HepG2 (cell line): ENCODE measurements at places on chromosomes 5 and 9. TPM values are rescaled to one million over a fixed set of nuclear protein-coding genes. Genes with fewer than 3 reads are reported as not detected.

DNA sequence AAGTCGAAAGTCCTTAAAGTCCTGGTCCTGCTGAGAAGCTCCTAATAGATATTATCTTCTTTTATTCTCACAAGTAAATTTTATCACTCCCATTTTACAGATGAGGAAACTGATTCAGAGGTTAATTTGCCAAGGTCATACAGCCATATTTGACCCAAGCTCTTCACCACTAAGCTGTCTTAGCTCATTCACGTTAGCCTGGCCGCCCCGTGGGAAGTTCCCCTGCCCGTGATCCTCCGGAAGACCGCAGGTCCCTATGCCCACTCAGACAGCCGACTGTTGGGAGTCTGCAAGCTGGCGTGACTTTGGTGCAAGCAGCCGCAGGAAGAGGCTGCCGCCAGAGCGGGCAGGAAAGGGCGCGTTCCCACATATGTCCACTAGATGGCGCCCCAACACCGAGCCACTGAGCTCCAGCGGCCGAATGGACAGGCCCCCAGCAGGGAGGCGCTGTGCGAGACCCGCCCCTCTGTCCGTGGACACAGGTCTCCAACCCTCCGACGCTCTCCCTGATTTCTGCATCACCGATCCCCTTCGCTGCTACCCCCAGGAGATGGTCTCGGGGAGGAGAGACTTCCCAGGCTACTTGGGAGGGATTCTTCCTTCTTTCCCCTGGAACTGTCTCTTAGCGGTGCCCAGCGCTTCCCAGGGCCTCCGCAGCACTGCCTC lies 10.0 kb upstream of the ARAP3 start:
- no peaks in the 10 kb centered on the region for H3K4me1 ChIP-seq
- no peak overlapping the region for H3K27ac ChIP-seq
- peak; percentile 52 for DNase-seq
- no peaks in the 10 kb centered on the region for H3K36me3 ChIP-seq

GRCh38 chr9:133377721-133378216 lies 1.6 kb downstream of the STKLD1 start:
- peak; percentile 62 for DNase-seq
- H3K27me3 ChIP-seq, result no peaks in the 10 kb centered on the region
- H3K4me3 ChIP-seq, result no peak overlapping the region
- no peak overlapping the region for H3K27ac ChIP-seq

DNA sequence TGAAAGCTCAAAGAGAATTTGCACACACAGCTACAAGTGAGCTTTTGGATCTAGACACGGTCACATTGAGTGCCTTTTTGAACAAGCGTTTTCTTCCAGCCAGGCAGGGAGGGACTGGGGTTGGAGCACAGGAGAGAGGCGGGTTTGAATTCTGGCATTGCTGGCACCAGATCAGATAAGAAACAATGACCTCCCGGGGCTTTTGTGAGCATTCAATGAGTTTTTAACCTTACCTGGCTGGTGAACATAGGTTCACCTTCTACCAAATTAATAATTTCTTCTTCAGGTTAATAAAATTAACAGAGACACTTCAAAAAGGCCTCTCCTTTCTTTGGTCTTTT lies 312.9 kb upstream of the MSX2 start:
- H3K27me3 ChIP-seq, result no peaks in the 10 kb centered on the region
- no peaks in the 10 kb centered on the region for H3K4me1 ChIP-seq
- no peak for DNase-seq
- no peaks in the 10 kb centered on the region for H3K36me3 ChIP-seq

DNA sequence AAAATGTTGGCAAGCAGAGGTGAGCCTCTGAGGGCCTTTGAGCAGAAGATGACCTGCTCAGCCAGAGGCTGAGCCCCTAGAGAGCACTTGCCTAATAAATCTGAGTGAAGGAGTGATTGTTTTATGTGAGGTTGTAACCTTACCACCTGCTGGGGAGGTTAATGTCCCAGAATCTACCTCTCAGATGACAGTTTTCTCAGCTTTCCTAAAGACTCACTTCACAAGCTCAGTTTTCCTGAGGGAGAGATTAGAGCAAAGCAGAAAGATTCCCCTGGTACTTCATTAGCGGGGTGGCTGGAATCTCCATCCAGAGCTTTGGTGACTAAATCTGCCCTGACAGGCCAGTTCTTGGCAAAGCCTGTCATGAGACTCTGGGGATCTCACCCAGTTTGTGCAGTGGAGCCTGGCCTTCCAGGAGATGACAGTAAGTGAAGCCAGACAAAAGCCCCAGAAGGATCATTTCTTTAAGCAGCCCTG lies 48.8 kb upstream of the GALNT10 start:
- H3K4me3 ChIP-seq, result no peak overlapping the region
- no peaks in the 10 kb centered on the region for H3K36me3 ChIP-seq
- H3K27me3 ChIP-seq, result peaks cover 3% of the 10 kb centered on the region; the same call in 1 of the 2 replicates
- no peaks in the 10 kb centered on the region for H3K4me1 ChIP-seq
- no peak for DNase-seq
- H3K27ac ChIP-seq, result no peak overlapping the region

- H3K27me3 ChIP-seq, result no peaks in the 10 kb centered on the region
- H3K4me3 ChIP-seq, result no peak overlapping the region
- H3K4me1 ChIP-seq, result no peaks in the 10 kb centered on the region
- no peak overlapping the region for H3K27ac ChIP-seq
Measured at GRCh38 chr5:28927559-28928326, 1889.4 kb upstream of the CDH9 start.

GRCh38 chr9:135692410-135692809 lies 6.9 kb downstream of the SOHLH1 start:
- H3K4me1 ChIP-seq, result no peaks in the 10 kb centered on the region
- no peak for DNase-seq
- no peak overlapping the region for H3K4me3 ChIP-seq
- H3K27ac ChIP-seq, result no peak overlapping the region
- H3K27me3 ChIP-seq, result peaks cover 93% of the 10 kb centered on the region
- no peaks in the 10 kb centered on the region for H3K36me3 ChIP-seq

GRCh38 chr9:19771446-19771845 lies 17.4 kb downstream of the SLC24A2 start:
- no peak overlapping the region for H3K4me3 ChIP-seq
- no peaks in the 10 kb centered on the region for H3K27me3 ChIP-seq
- no peaks in the 10 kb centered on the region for H3K36me3 ChIP-seq
- no peak overlapping the region for H3K27ac ChIP-seq
- H3K4me1 ChIP-seq, result no peaks in the 10 kb centered on the region

GRCh38 chr9:22138956-22139660 lies 130.0 kb upstream of the CDKN2B start:
- no peaks in the 10 kb centered on the region for H3K36me3 ChIP-seq
- H3K4me1 ChIP-seq, result no peaks in the 10 kb centered on the region
- no peak for DNase-seq

- no peaks in the 10 kb centered on the region for H3K36me3 ChIP-seq
- H3K4me3 ChIP-seq, result no peak overlapping the region
- H3K27me3 ChIP-seq, result no peaks in the 10 kb centered on the region
Measured at GRCh38 chr5:4145511-4145910, 549.9 kb downstream of the IRX1 start.

DNA sequence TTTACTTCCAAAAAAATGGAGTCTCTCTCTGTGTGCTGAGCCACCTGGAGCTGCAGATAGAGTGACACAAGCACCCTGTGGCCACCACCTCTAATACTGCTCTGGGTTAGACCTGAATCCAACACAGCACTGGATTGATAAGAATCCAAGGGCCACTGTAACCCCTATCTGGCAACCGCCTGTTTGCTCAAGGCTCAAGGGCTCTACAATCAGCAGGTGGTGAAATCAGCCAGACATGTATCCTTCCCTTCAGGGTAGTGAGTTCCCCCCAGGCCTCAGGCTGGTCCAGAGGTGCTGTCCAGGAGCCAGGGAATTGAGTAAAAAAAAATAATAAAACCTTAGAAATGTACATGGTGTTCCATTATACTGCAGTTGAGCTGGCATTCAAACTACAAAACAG lies 509.0 kb downstream of the KIF4B start:
- H3K27me3 ChIP-seq, result no peaks in the 10 kb centered on the region
- H3K36me3 ChIP-seq, result no peaks in the 10 kb centered on the region
- no peak overlapping the region for H3K27ac ChIP-seq
- no peak overlapping the region for H3K4me3 ChIP-seq
- peaks cover 12% of the 10 kb centered on the region; the same call in 1 of the 2 replicates for H3K4me1 ChIP-seq
- DNase-seq, result no peak

GRCh38 chr9:69153707-69154521 lies 20.2 kb upstream of the TJP2 start:
- H3K27me3 ChIP-seq, result no peaks in the 10 kb centered on the region
- no peak overlapping the region for H3K4me3 ChIP-seq
- DNase-seq, result peak; percentile 96
- H3K4me1 ChIP-seq, result peaks cover 60% of the 10 kb centered on the region
- H3K36me3 ChIP-seq, result peaks cover 13% of the 10 kb centered on the region

DNA sequence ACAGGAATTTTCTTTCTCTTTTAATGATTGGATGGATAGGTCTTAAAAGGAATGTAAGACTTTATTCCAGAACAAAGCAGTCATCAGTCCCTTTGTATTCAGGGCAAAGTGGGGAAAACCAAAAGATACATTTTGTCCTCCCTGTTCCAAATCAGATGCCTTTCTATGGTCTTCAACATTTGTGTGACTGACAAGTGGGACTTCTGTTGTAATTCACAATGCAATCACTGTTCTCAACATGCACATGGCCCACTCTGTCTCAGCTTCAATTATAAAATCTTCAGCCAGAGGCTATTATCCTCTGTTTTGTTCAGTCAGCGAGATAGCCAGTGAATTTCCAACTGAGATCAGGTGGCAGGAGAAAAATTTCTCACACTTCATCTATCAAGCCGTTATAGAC lies 95.5 kb upstream of the ERBIN start:
- H3K4me1 ChIP-seq, result no peaks in the 10 kb centered on the region; the same call in 1 of the 2 replicates
- no peaks in the 10 kb centered on the region for H3K27me3 ChIP-seq
- H3K27ac ChIP-seq, result no peak overlapping the region
- H3K4me3 ChIP-seq, result no peak overlapping the region
- DNase-seq, result no peak

The CTXN3 gene
- not detected in 2 replicates for total RNA-seq

The FREM1 gene
- total RNA-seq, result 33.6 and 64.3 TPM in 2 replicates

The HK3 gene
- not detected in 2 replicates for total RNA-seq

The GARIN3 gene
- not detected in 2 replicates for total RNA-seq

The WWC1 gene
- 17.3 and 17.9 TPM in 2 replicates for total RNA-seq
